Stimulated activated CD8-positive, alpha-beta memory T cell treated with anti-CD3 and anti-CD28 coated beads, Interleukin-4, amount 100 ng/mL, for 1 hour (primary cell): ENCODE measurements at places on chromosomes 7 and 10.

- no peak for DNase-seq
These were observed 9.6 kb downstream of the GRID1 start for GRCh38 chr10:86357041-86357440.

DNA sequence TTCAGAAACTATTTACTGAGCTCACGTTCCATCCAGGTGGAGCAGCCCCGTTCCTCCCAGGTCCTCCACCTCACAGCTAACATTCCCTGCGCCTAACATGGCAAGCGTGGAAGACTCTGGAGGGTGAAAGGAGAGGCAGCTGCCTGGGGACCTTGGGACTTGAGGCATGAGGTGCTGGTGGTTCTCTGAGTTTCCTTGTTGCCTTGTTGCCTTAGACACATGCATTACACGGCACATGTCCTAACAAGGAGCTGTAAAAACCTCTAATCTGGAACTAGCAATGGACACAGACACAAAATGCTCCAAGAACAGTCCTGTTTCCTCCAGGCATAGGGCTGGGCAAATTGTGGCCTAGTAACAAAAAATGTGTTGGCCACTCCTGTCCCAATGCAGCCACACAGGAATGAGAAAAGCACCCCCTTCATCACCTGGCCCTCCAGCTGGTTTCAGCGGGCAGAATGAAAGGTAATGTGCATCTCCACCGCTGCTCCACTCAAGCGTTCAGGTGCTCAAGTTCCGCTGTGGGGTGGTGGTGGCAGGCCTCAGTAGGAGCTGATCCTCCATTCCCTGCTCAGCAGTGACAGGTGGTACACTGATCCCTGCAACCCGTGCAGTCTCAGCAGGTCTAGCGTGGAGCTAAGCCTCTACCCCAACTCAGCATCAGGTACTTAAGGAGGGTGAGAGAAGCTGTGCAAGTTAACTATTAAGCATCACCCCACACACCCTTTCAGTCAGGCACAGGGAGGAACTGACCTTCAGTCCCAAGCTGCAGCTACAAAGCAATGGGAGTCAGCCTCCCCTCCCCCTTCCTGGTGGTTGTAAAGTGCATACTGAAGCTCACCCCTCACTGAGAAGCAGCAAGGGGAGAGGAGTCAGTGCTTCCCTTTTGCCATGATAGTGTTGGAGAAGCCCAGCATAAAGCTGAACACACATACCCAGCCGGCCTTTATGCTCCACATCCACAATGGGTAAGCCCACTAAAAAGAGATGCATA, 382.8 kb downstream of the SDK1 start:
- no peak for DNase-seq

- DNase-seq = no peak
These were observed 132.1 kb downstream of the TACC2 start for GRCh38 chr10:122121059-122121458.

GRCh38 chr10:22459496-22459895, 114.2 kb downstream of the SPAG6 start:
- no peak for DNase-seq

- DNase-seq = no peak
These were observed 143.0 kb downstream of the RPS24 start for GRCh38 chr10:78176320-78177317.

- no peak for DNase-seq
These were observed 598.0 kb downstream of the NXPH1 start for GRCh38 chr7:9031386-9031785.

DNA sequence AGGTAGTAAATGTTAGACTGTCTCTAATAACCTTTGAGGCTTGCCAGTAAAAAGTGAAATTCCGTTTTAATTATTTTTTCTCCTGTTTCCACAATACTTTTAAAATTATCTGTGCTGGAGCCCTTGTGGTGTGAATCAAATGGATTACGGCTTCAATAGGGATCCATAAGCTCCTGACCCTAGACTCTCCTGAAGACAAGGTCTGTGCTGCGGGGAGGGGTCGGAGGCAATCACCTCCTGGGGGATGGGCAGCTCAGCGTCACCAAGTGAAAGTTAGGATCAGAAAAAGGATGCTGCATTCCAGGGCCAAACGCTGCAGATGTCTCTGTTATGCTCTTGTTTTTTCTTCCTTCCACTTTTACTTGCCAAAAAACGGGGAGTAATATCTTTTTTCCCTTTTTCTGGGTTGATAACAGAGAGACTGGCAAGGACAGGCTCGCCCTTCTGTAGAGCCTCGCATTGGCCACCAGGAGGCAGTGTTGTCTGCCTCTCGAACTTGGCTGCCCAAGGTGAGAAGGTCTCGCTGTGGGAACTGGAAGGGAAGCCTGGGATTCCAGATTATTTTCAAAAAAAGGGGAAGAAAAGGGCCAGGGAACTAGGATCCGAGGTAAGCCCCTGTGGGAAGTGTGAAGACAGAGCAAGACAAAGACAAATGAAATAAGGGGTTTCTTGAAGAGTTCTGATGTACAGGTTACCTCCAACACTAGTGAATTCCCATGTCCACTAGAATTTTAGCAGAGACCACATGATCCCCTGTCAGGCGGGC, 621.9 kb downstream of the ACTR3B start:
- DNase-seq = no peak

- DNase-seq = no peak
These were observed 2.0 kb downstream of the GAL3ST4 start for GRCh38 chr7:100166317-100166940.

- no peak for DNase-seq
These were observed 49.1 kb downstream of the SRPK2 start for GRCh38 chr7:105339404-105340323.
